Gastrocnemius medialis (tissue), 4 donors: ENCODE measurements at places on chromosomes 3 and 15. TPM values are rescaled to one million over a fixed set of nuclear protein-coding genes. Genes with fewer than 3 reads are reported as not detected.

The RPP25 gene
- total RNA-seq: 2.8 TPM

The PLA2G4E gene
- not detected for total RNA-seq

The APOD gene
- total RNA-seq: 602 TPM

The PROK2 gene
- total RNA-seq: 0.33 TPM

The SEMA5B gene
- not detected for total RNA-seq

DNA sequence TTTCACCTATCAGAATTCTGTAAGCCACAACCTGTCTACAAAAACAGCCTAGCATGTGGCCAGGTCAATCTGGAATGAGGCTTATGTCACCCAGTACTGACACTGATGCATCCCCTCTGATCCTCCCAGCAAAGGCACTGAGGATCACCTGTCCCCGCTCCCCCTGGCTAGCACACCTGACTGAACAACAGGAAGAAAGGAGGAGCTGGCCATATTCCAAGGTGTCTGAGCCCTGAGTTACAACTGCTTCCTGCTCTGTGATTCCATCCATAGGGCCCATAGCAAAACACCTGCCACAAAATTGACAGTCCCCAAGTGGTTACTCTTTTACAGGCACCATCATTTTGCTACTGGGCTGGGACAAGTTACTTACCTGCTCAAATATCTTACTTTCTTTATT, 555.5 kb upstream of the CFAP20DC start:
- no peak overlapping the region for H3K4me3 ChIP-seq
- H3K4me1 ChIP-seq: no peaks in the 10 kb centered on the region
- no peak overlapping the region for H3K27ac ChIP-seq
- no peaks in the 10 kb centered on the region for H3K27me3 ChIP-seq
- no peak for DNase-seq

DNA sequence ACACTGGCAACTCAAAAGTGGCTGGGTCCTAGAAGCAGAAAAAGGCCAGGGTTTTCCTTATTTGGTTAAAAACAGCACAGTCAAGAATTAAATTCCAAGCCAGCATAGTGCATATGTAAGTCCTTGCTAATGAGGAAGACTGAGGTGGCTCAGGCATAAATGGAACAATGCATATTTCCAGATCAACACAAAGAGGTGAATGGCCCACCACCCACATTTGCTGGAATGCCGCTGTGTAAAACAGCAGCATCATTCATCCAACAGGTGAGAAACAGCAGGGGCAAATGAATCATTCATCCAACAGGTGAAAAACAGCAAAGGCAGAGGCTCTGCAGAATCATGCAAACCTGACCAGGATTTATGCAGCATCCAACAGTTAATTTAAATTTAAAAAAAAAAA, 32.9 kb downstream of the GPR176 start:
- H3K4me1 ChIP-seq: no peaks in the 10 kb centered on the region
- no peaks in the 10 kb centered on the region for H3K27me3 ChIP-seq
- H3K27ac ChIP-seq: no peak overlapping the region
- no peaks in the 10 kb centered on the region for H3K36me3 ChIP-seq
- no peak for DNase-seq
- no peak overlapping the region for H3K4me3 ChIP-seq
